ENCODE measurements at places on chromosomes 12 and 14.

DNA sequence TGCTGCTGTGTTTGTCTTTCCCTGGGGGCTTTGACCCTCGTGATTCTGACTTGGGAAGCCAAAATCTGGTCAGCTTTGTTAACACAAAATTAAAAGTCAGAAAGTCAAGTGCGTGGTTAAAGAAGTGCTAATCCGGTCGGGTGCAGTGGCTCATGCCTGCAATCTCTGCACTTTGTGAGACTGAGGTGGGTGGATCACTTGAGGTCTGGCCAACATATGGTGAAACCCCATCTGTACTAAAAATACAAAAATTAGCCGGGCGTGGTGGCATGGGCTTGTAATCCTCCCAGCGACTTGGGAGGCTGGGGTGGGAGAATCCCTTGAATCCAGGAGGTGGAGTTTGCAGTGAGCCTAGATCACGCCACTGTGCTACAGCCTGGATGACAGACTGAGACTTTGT is 844.6 kb downstream of the VRK1 start:
- no peak for DNase-seq

DNA sequence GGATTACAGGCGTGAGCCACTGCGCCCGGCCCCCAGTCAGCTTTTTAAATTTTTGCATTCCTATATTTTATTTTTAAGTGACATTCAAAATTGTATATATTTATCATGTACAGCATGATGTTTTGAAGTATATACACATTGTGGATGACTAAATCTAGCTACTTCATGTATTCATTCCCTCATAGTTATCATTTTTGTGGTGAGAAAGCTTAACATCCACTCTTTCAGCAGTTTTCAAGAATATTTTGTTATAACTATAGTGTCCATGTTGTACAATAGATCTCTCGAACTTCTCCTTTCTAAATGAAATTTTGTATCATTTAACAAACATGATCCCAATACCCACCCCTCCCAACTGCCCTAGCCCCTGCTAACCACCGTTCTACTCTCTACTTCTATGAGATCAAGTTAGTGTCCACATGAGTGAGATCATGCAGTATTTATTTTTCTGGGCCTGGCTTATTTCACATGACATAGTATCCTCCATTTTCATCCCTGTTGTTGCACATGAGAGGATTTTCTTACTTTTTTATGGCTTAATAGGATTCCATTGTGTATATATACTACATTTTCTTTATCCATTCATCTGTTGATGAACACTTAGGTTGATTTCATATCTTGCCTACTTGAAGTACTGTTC is 8.8 kb upstream of the HEBP1 start:
- DNase-seq, result no peak

DNA sequence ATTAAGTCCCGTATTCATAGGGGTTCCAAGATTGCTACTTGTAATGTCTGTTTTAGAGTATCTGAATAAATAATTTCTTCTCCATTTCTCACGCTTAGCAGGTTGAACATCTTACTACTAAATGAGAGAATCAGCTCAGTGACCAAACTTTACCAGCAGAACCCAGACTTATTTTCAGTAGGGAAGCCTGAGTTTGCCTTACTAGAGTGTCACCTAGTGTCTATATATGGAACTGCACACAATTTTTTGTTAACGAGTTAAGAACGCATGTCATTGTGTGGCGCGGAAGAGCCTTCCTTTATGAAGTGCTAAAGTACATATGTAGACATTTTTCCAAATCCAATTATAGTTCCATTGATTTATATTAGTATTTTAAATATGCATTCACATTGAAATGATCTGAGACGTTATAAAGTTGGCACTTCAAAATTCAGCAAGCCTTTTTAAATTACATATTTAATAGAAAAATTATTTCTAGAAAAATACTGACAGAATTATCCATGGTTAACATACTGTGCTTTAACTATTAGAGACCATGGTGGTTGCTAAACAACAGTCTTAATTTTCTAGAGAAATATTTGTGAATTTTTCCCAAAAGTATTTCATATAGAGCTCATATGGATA is 88.3 kb downstream of the RPS29 start:
- DNase-seq, result no peak

DNA sequence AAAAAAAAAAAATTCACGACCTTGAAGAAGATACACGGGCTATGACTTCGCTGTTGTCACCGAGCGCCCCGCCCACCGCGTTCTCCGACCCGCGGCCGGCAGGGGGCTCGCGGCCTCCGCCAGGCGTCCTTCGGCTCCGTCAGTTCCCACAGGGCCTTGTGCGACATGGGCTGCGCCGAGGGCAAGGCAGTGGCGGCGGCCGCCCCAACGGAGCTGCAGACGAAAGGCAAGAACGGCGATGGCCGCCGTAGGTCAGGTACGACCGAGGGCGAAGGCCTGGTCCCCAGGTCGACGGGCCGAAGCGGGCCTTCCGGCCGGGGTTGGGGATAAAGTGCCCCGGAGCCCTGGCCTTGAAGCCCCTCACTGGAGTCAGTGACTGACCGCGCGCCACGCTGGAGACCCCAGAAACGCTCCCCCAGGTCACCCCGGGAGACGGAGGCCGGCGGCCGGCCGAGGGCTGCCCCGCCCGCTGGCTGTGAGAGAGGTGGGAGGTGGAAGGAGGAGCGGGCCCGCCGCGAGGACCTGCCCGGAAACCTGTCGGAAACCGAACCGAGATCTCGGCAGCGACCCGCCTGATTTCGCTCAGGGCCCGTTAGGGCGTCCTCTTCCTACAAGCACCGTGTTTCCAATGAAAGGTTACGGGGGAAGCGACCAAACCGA is at the start of gene TXNRD1:
TSS of gene TXNRD1 (plus strand) at position 142 of the 660 bp plus-strand sequence. CDS start at position 166, 24 bp downstream.
- peak; percentile 70 for DNase-seq

DNA sequence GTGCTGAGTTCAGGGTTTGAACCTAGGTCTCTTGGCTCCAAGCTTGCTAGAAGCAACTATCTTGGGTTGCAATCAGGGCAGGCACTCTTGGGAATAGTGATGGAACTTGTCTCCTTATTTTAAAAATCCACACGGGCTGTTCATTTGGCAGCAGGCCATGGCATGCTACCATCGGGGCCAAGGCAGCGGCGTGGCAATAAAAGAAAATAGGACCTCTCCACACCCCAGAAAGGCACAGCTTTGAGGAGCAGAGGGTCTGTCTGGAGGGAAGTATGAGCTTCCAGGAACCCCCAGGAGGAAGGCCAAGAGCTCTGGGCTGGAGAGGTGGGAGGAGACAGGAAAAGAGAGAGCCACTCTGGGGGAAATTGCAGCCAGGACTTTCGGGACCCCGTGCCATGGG is 15.3 kb downstream of the RPS6KL1 start:
- no peak for DNase-seq

- DNase-seq, result no peak
These were observed 33.9 kb upstream of the SLC38A2 start for GRCh38 chr12:46406352-46407027.

DNA sequence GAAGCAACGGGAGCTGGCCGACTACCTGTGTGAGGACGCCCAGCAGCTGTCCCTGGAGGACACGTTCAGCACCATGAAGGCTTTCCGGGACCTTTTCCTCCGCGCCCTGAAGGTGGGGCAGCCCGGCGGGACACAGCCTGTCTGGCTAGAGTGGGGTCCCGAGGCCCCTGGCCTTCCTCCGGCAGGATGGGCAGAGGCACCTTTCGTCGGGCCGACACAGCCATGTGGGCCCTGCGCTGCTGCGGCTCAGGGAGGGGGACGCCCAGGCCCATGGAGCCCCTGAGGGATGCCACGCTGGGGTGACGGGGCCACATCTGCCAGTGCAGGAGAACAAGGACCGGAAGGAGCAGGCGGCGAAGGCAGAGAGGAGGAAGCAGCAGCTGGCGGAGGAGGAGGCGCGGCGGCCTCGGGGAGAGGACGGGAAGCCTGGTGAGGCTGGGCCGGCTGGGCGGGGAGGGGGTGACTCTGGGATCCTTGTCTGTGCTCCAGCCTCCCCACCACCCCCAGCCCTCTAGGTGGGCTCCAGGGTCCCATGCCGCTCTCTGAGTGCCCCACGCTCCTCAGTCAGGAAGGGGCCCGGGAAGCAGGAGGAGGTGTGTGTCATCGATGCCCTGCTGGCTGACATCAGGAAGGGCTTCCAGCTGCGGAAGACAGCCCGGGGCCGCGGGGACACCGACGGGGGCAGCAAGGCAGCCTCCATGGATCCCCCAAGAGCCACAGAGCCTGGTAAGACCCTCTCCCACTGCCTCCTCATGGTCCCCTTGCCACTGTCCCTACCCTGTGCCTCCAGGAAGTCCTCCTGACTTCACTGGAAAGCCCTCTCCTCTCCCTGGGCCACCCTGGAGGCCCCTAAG is 10.9 kb upstream of the ADSS1 start:
- no peak for DNase-seq

GRCh38 chr12:50452795-50453194 is 52.0 kb upstream of the DIP2B start:
- no peak for DNase-seq

DNA sequence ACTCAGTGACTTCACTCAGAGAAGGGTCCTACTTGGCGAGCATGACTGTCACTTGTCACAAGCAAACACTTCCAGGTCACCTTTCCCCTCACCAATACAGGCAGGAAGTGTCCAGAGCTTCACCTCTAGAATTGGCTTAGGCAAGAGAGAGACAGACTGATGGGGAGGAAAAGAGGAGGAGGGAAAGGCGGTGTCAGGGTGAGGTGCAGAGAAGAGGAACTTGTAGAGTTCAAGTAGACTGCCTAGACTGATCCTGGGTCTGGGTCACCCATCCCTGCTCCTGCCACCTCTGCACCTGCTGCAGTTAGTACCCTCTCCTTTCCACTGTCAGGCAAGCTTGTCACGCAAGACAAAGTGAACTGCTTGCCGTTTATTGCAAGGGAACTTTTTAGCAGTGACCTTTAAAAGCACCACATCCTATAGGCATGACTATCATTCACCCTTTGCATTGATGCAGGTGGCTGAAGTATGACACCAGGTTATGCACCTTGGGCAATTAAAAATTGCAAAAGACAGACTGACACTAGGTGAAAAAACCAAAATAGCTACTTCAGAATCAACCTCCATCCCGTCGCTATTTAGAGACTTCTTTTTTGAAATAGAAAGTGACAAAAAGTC is 292.4 kb downstream of the SYT1 start:
- DNase-seq, result no peak

GRCh38 chr12:13179211-13180074 is 17.1 kb upstream of the EMP1 start:
- no peak for DNase-seq

DNA sequence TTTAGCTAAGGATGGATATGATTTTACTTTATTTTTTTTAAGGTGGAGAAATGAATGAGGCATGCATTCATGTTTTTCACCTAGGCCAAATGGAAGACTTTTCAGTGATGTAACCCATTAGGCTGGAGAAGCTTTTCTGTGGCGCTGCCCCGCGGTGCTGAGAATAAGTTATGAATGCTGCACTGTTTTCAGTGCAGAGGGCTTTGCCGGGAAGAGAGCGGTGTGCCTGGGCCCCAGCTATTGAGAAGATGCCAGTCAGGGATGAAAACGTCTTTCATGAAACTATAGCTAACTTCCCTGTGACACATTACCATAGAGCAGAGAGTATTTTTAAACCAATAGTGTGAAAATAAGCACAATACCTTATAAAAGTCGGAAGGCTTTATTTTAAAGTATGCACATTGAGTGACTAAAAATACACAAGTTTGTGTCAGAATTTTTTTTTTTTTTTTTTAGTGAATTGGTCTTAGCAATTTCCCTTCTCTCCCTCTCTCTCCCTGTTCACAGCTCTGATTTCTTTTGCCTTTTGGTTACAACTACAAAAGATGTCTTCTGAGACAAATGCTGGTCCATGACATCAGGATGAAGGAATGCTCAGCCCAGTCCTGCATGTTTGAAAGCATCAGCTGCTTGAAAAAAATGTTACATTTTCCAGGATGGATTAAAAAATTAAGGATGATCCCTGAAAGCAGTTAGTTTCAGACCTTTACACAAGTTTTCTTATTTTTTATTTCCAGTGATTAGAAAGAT is 48.3 kb downstream of the NPAS3 start:
- no peak for DNase-seq

- DNase-seq, result no peak
These were observed 13.9 kb upstream of the GOLGA3 start for GRCh38 chr12:132842449-132843045.

GRCh38 chr12:26736563-26737486 is 96.2 kb downstream of the ITPR2 start:
- no peak for DNase-seq
